ENCODE measurements at places on chromosomes 7 and 10. TPM values are rescaled to one million over a fixed set of nuclear protein-coding genes. Genes with fewer than 3 reads are reported as not detected.

DNA sequence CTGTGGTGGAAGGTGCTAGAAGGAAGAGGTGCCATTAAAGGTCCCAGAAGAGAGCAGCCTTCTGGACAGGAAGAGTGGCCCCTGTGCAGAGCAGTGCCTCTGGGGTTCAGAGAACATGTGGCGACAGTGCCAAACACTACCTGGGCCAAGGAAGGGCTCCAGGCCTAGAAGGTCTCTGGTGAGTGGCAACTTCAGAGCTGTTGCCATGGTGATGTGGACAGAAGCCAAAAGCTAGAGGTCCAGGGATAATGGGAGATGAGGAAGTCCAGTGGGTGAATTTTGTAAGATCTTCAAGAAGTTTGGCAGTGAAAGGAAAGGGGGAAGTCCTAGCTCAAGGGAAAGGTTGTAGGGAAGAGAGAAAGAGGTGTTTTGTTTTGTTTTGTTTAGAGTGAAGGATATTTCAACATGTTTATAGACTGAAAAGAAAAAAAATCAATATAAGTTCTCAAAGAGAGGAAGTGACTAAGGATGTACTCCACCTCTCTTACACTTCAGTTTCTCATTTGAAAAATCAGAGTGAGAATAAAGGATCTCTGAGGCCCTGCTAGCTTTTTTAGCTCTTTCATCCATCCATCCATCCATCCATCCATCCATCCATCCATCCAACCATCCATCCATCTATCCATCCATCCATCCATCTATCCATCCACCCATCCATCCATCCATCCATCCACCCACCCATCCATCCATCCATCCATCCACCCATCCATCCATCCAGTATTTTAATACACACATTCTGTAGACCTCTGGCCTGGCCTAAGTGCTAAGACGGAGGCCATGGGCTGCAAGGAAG lies 77.1 kb upstream of the DUSP5 start:
- DNase-seq, result no peak

DNA sequence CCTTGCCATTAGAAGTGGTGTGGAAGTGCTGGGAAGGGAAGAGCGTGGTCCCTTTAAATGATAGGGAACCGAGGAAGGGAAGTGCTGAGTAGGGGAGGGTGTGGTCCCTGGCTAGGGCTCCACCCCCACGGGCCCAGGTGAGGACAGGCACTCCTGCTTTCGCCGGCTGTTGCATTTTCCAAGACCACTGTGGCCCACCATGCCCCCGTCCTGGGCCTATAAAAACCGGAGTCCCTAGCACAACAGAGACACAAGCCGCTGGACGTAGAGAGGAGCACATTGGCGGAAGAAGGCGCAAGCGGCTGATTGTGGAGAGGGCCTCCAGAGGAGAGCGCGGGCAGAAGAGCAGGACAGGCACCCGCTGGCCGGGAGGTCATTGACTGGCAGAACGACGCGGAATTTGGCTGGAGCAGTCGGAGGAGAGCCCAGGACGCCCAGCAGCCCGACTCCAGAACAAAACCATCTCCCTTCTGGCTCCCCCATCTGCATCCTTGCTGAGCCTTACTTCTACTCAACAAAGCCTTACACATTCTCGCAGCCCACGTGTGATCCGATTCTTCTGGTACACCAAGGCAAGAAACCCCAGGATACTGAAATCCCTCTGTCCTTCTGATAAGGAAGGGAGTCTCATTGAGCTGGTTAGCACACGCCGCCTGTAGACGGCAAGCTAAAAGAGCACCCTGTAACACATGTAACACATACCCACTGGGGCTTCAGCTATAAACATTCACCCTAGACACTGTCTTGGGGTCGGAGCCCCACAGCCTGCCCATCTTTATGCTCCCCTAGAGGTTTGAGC lies 146.2 kb upstream of the LYZL1 start:
- no peak for DNase-seq

- no peak for DNase-seq
Observed at GRCh38 chr7:15752377-15752776, 65.9 kb upstream of the MEOX2 start.

DNA sequence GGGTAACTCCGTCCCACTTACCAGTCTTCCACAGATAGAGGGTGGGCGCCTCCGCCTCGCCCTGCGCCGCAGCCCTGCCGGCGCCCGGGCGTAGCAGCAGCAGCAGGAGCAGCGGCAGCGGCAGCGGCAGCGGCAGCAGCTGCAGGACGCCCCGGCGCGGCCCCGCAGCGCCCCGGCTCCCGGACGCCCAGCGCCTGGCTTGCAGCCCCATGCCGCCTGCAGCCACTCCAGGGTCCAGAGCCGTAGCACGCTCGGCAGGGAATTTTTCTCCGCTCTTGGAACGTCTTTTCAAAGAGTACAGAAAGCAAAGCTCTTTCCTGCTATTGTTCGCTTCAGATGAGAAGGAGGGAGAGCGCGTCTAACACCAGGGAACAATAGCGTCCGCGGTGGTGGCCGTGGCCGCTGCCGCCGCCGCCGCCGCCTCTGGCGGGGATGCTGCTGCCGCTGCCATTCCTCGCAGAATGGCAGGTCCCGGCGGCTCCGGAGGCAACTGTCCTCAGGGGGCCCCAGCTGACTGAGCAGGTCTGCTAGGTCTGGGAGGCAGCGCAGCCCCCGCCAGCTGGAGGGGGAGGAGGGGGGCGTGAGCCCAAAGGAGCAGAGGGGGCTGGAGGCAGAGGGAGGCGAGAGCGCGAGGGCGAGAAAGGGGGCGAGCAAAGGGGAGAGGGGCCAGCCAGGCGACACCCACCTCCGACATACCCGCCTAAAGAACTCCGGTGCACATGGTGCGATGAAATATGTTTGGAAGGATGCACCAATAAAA lies at the start of gene THSD7A:
Gene THSD7A (minus strand): TSS at position 463 of the 760 bp plus-strand sequence. CDS start 252 bp downstream, at position 211.
- peak; percentile 69 for DNase-seq

BTAF1 gene
- 10.4 TPM for total RNA-seq
